Stimulated activated naive CD8-positive, alpha-beta T cell treated with anti-CD3 and anti-CD28 coated beads, Interleukin-15, amount 100 ng/mL, for 72 hours (primary cell): ENCODE measurements at places on chromosomes 5 and 9.

DNA sequence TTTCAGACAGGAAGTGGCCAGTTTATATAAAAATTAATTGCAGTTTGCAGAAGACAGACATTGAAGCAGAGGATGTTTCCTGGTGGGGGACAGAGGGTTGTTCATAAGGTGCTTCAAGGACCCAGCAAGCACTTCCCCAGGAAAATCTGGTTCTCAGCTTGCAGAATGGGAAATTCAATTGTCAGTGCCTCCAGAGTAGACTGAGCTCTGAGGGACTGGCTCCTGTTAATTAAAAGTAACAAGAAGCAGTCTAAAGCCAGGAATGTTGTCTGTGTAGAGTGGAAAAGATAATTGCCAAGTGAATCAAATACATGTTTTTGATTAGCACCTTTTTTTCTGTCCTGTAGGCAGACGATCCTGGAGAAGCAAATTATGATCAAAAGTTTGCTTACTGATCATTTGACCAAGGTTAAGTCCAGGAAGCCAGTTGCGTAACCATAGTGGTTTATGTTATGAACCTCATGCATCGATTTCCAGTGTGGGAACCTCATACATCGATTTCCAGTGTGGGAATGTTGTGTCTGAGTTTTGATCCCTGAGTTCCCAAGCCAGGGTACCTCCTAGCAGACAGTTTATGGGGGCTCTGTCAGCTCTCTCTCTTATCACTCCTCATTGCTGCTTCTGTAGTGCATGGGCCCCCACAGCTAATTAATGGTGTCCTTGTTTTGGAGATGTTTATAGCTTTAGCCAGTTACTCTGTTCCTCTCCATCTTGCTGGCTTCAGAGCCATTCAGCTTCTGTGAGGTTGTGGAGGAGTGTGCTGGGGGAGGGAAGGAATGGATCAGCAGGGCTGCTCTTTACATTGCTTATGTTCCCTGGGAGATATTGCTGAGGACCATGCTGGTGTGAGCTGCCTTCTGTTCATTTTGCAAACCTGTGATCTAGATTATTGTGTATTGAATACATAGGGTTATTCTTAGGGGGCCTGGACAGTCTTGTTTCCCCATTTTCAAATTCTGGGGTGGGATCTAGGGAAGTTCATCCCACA is 17.1 kb downstream of the MSANTD3 start:
- DNase-seq, result no peak

DNA sequence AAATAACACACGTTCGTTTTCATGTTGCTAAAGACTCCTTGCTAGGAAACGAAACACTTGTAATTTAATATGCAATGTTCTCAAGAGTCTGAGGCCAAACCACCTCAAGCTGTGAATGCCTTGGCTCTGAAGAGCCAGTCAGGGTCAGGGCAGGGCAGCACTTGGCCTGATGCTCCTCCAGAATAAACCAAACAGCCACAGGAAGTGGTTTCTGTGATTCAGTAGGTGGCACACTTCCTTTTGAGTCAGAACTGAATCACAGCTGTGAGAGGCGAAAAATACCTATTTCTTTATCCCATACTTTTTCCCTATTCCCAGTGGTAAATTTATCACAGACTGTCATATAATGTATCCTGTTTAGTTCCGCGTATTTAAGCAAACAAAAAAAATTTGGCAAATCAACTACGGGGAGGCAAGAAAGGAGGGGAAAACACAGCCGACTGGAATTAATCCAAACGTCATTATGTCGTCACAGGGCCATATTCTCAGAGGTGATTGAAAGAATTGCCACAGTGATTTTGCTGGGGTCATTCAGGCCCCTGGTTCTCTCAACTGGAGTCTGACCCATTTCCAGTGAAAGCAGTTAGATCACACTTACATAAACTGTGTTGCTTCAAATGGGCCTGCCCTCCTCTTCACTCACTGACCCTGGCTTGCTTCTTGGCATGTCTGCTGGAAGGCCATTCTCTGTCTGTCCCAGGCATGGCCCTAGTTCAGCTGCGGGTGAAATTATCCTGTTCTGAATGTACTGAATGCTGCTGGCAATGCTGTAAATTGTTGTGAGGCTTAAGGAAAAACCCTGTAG is 71.2 kb downstream of the ARRDC3 start:
- DNase-seq, result peak; percentile 79

- no peak for DNase-seq
Measured at GRCh38 chr5:22505891-22506290, 347.3 kb downstream of the CDH12 start.

DNA sequence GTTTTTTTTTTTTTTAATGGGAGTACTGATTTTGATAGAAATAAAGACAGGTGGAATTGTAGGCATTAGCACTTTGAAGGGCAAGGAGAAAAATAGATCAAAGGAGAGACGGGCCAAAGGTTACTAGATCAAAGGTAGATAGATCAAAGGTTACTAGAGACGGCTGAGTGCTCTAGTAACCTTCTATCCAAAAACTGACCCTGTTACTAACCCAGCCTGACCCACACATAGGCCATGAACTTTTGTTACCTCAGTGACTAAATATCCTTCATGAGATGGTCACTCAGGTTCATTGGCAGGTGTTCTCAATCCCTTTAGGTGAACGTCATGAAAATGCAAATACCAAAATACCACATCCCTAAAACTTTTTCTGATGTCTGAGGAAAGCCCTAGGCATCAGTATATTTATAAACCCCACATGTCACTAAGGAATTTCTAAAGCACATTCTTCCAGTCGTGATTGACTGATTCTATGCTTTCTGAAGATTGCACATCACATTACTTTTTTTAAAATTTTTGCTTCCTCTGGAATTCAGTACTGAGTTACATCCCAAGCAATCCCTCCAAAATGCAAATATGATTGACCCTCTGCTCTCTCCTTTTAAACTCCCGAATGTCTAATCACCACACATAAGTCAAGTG is 772.7 kb downstream of the BRINP1 start:
- no peak for DNase-seq

- no peak for DNase-seq
Measured at GRCh38 chr5:55920784-55921183, 69.6 kb downstream of the IL31RA start.

DNA sequence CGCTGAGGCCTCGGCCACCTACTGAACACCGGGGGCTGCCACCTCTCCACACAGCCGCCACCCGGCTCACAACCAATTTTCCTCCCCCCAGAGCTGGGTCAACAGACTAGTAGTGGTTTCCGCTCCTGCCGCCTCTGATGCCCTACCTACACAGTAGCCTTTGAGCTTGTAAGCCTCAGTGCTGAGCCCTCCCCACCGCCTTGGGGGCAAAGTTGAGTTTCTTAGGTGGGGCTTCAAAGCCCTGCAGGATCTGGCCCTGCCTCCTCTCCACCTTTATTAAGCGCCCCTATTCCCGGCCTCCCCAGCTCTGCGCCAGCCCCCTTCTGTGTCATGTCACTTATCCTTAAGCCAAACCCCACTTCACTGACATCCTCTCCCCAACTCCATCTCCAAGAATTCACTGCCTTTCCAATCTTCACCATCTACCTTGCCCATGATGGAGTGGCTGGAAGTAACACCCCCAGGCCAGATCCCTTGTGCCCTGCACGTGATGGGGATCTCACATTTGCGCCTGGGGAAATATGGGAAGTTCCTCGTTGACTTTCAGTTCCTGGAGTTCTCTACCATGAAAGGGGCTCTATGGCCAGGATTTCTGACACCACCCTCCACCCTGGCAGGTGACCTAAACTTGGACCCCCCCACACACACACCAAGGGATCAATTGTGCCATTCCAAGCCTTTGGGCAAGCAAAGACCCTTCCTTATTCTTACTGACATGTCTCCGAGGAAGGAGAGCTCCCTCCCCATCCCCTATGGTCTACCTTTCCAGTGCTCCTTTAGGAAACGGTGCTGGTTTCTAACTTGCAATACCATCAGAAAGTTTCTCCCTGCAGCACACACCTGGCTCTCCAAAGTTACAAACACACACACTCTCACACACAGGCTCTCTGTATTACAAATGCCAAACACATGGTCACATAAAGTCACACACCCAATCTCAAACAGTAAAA is 2.7 kb upstream of the CNTFR start:
- no peak for DNase-seq

- no peak for DNase-seq
Measured at GRCh38 chr5:116778032-116778431, 203.4 kb upstream of the SEMA6A start.

GRCh38 chr5:107680799-107681198 is 10.1 kb upstream of the EFNA5 start:
- no peak for DNase-seq

- no peak for DNase-seq
Measured at GRCh38 chr9:134515026-134515821, 126.4 kb upstream of the COL5A1 start.

- DNase-seq, result no peak
Measured at GRCh38 chr5:53545744-53546143, 14.7 kb upstream of the NDUFS4 start.

DNA sequence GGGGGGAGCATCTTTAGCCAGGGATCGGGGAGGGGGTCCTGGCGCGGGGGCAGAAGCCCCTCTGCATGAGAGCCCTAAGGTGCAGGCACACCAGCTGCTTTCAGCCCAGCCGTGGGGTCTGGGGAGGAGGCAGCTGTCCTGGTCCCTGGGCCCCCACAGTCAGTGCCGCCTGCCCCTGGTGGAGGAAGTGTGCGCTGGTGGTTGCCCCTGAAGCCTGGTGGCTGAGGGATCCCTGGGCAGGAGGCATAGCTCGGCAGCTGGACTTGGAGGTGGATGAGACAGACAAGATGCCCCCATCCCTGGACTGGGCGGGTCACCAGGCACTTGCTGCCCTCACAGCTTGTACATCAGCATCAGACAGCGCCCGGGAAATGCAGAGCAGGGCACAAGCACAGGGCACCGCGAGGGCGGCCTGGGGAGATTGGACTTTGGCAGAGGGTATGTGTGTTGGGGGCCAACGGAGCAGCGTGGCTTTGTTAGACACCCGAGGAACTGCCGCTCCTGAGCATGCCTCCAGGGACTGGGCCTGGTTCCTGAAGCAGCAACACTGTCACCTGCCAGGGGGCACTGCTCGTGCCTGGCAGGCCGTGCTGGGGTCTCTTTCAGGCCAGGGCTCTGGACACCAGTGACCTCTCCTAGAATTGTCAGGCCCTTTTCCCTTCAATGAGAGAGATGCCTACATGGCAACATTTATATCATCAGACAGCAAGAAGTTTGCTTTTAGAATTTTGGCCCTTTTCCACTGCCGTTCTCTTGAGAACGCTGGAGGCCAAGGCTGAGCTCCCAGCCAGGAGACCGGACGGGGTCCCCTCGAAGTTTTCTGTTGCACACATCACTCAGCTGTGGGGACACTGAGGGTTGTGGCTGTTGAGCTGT is 41.9 kb upstream of the CTSL start:
- DNase-seq, result no peak

DNA sequence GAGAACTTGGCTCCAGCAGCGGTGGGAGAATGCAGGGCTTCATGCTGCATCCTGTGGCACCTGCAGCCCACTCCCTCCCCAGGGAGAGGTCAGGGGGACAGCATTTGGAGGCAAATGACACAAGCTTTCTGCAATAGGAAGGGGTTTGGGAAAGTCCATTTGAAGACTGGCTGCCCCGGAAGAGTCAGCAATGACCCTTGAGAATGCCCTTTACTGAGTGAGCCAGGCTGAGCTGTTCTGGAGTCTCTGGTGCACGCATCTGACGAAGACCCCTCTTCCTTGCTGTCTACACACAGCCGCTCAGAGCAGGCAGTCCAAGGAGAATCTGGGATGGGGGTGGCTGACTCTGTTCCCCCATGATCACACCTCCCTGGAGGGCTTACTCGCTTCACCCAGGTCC is 5.5 kb upstream of the NXNL2 start:
- no peak for DNase-seq

DNA sequence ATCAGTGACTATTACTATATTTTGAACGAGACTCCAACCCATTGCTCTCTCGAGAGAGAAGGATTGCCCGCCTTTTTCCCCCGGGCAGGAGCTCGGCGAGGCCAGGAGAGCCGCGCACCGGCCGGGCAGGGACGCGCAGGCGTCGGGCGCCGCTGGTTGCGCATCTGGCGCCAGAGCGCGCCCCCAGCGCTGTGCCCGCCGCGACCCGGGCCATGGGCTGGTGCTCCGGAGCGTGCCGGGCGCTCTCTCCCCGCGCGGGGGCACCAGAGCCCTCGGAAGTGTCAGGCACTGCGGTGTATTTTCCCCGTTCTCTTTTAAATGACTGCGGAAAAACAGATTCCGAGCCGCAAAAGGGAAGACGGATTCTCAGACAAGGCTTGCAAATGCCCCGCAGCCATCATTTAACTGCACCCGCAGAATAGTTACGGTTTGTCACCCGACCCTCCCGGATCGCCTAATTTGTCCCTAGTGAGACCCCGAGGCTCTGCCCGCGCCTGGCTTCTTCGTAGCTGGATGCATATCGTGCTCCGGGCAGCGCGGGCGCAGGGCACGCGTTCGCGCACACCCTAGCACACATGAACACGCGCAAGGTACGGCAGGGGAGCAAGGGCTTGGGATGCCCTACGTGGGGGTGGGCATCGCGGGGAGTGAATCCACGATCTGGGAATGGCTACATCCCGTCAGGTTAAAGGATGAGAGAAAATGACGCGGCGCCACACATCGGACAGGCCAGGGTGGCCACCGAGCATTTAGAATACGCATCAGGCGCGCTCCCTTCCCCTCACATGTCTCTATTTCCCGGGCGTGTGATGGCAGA is 1.1 kb upstream of the NTRK2 start:
- DNase-seq, result peak; percentile 27

- no peak for DNase-seq
Measured at GRCh38 chr9:88536951-88537760, 2.2 kb downstream of the NXNL2 start.

DNA sequence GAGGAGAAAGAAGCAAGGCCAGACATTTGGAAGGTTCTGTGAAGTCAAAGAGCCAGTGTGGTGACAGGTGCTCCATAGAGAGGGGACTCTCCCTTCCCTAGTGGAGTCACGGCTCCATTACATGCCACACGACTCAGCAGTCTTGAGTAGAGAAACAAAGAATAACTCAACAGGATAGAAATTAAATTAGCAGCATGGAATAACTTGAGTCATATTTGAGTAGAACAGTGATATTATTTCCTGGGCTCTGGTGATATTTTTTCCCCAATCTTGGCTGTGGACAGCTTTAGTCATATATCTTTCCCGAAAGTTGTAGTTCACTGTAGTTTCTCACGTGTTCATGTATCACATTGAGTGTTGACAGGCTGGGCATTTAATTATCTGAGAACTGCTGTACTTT is 149.7 kb upstream of the EFNA5 start:
- DNase-seq, result no peak
